Astrocyte (in vitro differentiated cells and primary cell): ENCODE measurements at places on chromosomes 11 and 22. TPM values are rescaled to one million over a fixed set of nuclear protein-coding genes. Genes with fewer than 3 reads are reported as not detected.

Gene KDM4E
- 0.41 TPM in 1 of 2 replicates, not detected in the other for total RNA-seq

Gene OR2D2
- total RNA-seq = 0.39 TPM in 1 of 2 replicates, not detected in the other

Gene RIMBP3C
- 0.23 and 0.43 TPM in 2 replicates for total RNA-seq

GRCh38 chr11:13465909-13466371 lies 2.9 kb upstream of the BTBD10 start:
- peak; percentile 10 for DNase-seq

DNA sequence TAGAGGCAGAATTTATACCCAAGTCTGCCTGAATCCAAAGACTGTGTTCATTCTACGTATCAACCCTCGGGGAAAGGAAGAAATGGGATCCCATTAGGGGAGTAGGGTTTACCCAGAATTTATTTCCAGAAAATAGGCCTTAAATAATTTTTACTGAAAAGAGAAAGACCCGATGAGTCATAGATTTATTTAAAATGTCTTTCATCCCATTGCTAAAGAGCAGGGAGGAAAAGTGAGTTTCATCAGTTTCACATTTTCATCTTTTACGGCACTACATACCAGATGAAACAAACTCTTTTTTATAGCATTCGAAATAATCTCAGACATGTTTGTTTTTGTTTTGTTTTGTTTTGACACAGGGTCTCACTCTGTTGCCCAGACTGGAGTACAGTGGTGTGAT lies 31.3 kb downstream of the SLC1A2 start:
- DNase-seq = no peak

GRCh38 chr11:104361975-104362374 lies 198.0 kb upstream of the PDGFD start:
- no peak for DNase-seq

DNA sequence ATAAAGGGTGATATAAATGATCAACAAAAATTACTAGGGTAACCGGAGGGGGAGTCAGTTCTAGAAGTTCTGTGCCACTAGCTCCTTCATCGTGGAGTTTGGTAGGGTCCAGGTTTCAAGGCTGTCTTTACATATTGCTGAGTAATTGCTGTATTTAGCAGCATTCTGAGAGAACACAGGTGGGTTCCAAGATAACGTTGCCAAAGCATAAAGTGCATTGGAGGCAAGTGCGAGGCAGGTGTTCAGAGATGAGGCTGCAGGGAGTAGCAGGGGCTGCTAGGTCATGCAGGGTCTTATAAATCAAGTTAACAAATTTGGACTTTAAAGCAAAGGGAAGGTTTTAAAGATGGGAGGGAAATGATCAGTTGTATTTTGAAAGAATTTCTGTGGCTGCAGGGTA lies 17.8 kb downstream of the SGSM3 start:
- DNase-seq = no peak

DNA sequence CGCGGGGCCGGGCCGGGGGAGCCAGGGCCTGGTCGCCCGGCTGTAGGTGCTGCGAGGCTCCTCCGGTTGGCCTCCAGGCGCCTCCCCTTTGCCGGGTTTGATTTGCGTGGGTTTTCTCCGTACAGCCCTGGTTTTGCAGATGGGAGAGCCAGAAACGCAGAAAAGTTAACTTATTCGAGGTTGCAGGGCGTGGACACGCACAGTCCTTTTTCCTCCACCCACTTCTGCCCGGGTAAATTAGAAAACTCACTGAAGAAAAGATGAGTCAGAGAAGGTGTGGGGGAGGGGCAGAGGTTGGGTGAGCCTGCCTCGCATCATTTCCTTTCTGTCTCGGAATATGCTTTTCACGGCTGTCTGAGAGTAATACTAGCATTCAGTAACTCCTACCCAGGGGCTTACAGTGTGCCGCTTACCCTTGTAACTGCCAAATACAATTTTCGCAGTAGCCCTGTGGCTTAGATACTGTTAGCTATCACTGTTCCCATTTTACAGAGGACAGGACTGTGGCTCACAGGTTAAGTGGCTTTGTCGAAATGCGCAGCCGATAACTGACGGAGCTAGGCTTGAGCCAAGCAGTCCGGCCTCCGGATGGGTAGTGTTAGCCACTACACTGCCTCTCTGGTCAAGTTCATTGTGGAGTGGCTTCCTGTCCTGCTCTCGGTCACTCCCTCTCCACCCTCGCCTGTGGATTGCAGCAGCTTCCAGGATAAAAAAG lies 812 bp downstream of the FADD start:
- peak; percentile 79 for DNase-seq

DNA sequence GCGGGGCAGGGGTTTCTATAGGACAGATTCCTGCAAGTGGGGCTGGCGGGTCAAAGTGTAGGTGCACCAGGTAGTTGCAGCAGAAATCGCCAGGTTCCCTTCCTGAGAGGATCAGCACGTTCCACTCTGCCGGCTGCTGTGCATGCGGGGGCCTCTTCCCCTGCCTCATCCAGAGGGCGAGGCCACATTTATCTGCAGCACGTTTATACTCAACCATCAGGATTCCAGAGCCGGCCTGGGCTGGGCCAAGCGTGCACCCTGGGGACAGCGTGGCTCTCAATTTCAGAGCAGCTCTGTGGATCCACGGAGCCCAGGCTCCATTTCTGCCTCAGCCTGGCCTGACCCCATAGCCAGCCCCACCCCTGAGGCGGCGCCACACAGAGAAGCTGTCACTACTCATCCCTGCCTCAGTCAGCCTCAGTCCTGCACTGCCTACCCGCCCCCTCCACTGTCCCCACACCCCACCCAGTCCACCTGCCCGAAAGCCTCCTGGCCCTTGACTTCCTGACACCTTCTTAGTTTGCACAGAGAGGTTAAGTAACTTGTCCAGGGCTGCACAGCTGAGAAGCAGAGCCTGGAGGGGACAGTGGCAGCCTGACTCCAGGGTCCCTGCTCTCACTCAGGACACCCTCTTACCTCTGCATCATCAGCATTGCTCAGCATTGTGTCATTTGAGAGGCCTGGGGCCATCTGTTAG lies 45.9 kb upstream of the RTL6 start:
- DNase-seq = no peak

DNA sequence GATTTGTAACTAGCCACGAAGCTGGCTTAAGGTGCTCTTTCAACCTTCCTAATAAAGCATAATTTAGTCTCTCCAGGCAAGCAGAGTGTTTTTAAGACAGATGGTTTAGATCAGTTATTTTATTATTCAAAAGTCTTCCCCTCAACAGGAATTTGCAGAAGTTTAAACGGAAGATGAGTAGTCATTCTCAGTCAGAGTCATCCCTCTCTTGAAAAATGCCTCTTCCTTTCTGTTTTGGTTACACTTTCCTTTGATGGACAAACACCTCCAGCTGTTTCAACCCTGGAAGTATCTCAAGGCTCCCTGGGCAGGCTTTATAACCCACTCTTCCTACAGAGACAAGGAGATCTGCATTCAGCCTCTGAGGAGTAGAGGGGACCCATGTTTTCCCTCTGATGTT lies 60.3 kb upstream of the POU2AF2 start:
- DNase-seq = no peak

DNA sequence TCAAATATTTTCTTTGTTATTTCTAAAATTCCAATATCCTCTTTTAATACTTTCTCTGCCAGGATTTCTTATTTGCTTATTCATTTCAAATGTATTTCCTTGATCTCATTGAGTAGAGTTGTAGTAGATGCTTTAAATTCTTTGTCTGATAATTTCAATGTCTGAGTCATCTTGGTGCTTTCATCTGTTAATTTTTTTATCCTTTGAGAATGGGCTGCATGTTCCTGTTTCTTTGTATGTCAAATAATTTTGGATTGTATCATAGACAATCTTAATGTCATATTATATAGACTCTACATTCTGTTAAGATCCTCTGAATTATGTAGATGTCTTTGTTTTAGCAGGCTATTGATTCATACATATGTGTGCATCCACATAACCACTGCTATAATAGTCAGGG lies 57.5 kb downstream of the MYEOV start:
- DNase-seq = peak; percentile 83

- no peak for DNase-seq
Measured at GRCh38 chr22:47372111-47372581, 609.7 kb downstream of the TBC1D22A start.
